ENCODE measurements at places on chromosomes 6 and 20.

GRCh38 chr20:63802469-63803240 is 28.4 kb downstream of the ZBTB46 start:
- no peak for DNase-seq

DNA sequence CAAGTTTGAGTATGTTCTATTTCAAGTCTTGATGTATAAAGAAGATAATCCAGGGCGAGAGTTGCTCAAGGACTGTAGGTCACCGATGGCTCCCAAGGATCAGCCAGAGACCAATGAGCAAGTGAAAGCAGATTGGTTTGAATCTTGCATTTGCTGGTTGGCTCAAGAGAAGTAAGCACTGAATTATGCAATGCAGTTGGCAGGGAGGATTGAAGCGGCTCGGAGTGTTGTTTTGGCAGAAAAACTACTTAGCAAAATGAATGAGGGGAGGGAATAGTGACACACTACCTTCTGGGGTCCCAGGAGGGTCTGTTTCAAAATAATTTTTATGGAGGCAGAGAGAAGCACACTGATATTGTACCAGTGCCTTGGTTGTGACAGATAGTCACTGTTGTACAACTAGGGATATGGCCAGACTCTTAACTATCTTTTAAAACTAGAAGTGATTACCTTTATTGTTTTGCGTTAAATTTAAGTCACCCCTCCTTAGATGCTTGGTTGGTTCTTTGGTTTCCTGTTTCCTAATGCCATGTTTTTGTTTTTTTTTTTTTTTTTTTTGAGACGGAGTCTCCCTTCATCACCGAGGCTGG is 15.7 kb downstream of the SASH1 start:
- DNase-seq = no peak

DNA sequence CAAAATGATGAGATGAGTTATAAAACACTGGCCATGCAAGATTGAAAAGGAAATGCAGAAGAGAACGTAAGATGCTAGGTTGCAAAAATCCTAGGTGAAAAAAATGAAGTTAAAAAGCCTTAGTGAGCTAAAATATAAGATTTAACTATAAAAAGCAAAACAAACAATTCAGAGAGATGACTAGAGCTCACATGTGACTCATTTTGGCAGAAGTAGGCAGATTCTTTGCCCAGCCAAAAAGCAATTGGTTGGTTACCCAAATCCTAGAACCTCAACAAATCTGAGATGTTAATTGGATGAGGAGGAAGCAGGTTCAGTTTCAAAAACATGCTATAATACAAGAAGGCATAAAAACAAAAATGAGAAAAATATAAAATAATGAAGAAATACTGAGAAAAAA is 249.1 kb downstream of the OGFRL1 start:
- DNase-seq = no peak

DNA sequence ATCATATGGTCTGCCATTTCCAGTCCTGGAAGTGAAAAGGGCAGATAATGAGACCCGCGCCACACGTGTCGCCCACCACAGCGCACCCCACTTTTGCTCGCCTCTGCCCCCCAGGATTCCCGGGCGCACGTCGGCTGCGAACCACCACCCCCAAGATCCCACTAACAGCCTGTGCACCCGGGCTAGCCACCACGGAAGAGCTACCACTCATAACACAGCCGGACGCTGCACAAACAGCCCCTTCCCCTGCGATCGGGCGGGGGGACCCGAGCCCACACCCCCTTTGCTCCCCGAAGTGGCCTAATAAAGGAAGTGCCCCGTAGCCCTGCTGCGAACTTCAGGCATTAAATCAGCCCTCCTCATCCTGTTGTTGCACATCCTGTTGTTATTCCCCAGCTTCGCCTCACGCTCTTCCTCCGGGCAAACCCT is 506 bp downstream of the CITED2 start:
- DNase-seq = no peak

DNA sequence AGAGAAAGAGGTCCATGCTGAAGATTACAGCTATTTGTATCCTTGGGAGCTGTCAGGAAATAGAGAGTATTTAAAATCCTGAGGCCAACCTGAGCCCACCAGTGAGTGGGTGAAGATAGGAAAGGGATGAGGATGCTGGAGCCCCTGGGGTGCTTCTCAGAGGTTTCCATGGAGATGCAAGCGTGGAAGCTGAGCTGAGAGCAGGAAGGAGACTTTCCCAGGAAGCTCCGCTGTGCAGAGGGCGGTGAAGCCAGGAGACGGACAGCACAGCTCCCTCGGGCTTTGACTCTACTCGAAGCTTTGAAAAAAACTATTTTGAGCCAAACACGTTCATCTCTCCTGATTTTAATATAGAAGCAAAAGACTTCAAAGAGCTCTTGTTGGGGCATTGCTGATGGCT is 222.1 kb downstream of the SMOC2 start:
- no peak for DNase-seq

DNA sequence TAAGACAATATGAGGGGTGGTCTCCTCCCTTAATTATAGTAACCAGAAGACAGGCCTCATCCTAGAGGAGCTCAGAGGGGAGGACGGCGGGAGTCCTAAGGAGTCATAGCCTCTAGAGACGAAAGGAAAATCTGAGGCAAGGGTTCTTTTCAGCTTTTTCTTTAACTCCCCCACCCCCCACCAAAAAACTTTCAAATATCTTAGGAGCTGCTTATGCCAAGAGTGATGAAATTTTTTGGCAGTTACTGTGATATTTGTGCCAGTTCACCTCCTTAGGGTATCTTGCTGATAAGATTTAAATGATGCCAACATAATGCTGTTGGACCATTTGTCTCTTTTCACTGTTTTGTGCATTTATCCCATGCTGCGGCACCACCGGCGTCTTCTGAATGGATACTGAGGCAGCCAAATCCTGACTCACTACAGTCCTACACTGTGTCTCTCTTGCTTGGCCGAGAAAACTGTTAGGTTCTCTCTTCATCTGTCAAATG is 44.5 kb upstream of the DSE start:
- DNase-seq = no peak

- no peak for DNase-seq
Observed at GRCh38 chr6:167673946-167674345, 152.8 kb upstream of the AFDN start.

- no peak for DNase-seq
Observed at GRCh38 chr6:30227242-30227722, 14.1 kb upstream of the TRIM26 start.

Measured in femur (tissue), 1 donor.